ENCODE measurements at places on chromosomes 3 and 15.

- DNase-seq, result no peak
Measured at GRCh38 chr15:77393471-77393840, 26.4 kb downstream of the PEAK1 start.

DNA sequence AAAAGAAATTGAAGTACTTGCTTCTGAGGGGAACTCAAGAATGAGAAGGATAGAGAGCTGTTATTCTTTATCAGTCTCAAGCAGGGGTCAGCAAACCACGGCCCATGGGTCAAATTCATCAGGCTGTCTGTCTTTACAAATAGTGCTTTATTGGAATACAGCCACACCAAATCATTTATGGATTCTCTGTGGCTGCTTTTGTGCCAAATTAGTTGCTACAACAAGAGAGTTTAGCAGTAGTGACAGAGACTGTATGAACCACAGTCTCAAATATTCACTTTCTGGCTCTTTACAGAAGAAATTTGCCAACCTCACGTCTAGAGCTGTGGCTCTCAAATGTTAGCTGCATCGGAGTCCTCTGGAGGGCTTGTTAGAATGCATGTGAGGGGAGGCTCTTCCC, 258.0 kb upstream of the RARB start:
- DNase-seq, result no peak

DNA sequence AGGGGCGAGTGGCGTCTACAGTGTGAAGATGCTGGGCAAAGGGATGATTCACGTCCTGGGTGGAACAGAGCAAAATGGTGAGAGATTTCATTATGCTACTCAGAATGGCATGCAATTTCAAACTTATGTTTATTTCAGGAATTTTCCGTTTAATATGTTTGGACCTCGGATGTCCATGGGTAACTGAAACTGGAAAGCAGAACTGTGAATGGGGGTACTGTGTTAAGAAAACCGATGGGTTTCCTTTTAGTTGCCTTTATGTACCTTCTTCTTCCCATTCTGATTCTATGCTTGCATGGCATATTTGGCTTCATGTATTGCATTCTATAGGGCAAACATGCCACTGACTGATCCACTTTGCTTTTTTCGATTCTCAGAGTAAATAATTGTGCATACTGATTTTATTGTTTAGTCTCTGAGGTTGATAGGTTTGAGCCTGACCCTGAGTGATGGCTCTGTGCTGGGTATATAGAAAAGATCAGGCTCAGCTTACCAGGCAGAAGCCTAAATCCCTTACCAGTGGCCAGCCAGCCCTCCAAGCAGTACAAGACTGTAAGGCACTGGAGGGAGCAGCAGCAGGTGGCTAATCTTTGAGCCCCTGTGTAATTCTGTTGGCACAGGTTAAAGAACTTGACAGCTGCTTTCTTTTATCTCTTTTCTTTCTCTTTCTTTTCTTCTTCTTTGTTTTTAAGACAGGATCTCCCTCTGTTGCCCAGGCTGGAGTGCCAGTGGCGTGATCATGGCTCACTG, 4.5 kb downstream of the QTRT2 start:
- DNase-seq, result peak; percentile 82

- DNase-seq, result no peak
Measured at GRCh38 chr3:112654979-112655378, 14.0 kb upstream of the CCDC80 start.

GRCh38 chr3:54841471-54841870, 86.4 kb downstream of the LRTM1 start:
- no peak for DNase-seq

Measured in WERI-Rb-1 (cell line).